ENCODE measurements at places on chromosomes 11 and 22. TPM values are rescaled to one million over a fixed set of nuclear protein-coding genes. Genes with fewer than 3 reads are reported as not detected.

Gene KCNJ11
- total RNA-seq = 5.0 TPM

Gene BEST1
- total RNA-seq = not detected

DNA sequence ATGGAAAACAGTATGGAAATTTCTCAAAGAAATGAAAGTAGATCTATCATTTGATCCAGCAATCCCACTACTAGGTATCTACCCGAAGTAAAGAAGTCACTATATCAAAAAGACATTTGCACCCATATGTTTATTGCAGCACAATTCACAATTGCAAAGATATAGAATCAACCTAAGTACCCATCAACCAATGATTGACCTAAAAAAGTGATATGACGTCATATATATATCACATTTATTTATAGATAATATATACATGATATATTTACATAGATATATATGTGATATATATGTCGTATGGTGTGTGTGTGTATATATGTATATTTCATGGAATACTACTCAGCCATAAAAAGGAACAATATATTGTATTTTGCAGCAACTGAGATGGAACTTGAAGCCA, 188.3 kb upstream of the ARHGAP42 start:
- H3K36me3 ChIP-seq = no peaks in the 10 kb centered on the region
- no peak for DNase-seq
- H3K4me3 ChIP-seq = no peak overlapping the region
- no peaks in the 10 kb centered on the region for H3K4me1 ChIP-seq
- H3K27ac ChIP-seq = no peak overlapping the region

- peaks cover 5% of the 10 kb centered on the region for H3K27me3 ChIP-seq
- H3K36me3 ChIP-seq = no peaks in the 10 kb centered on the region
- DNase-seq = no peak
- H3K4me3 ChIP-seq = no peak overlapping the region
- no peak overlapping the region for H3K27ac ChIP-seq
Measured at GRCh38 chr11:133978794-133979193, 22.0 kb upstream of the IGSF9B start.

Gene RFPL3
- total RNA-seq = 0.09 TPM

Gene GLYATL1
- 9.1 TPM for total RNA-seq

DNA sequence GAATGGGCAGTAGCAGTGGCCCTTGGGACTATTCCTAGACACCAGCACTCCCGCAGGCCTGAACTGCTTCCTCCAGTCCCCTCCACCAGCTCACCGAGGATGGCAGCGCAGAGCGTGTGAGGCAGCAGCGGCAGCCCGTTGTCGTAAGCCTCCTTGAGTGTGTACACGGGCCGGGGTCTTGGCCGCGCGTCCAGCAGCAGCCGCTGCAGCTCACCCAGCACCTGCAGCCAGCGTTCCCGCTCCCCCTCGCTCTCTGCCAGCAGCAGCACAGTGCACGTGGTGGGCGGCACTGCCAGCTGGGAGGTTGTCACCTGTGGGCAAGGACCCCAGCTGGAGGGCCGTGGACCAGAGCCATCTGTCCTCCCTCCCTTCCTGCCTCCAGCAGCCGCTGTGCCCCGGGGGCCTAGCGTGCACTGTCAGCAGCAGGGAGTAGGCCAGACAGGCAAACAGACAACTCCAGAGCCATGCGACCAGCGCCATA, 13.0 kb downstream of the CDC42BPG start:
- H3K27ac ChIP-seq = no peak overlapping the region
- H3K4me1 ChIP-seq = no peaks in the 10 kb centered on the region
- DNase-seq = no peak
- H3K36me3 ChIP-seq = no peaks in the 10 kb centered on the region
